A549 treated with CORT108297 at 1 μM for 4 hours (cell line): ENCODE measurements at places on chromosomes 3 and 15. TPM values are rescaled to one million over a fixed set of nuclear protein-coding genes. Genes with fewer than 3 reads are reported as not detected.

NEK10 gene
- 0.76 to 1.1 TPM (median 0.91 TPM) in 5 replicates for total RNA-seq

NANOGP8 gene
- total RNA-seq, result not detected in 5 replicates

ARMC8 gene
- total RNA-seq, result 22.2 to 29.6 TPM (median 28.5 TPM) in 5 replicates

TMEM42 gene
- 6.7 to 11.9 TPM (median 10.4 TPM) in 5 replicates for total RNA-seq

GPR149 gene
- not detected in 5 replicates for total RNA-seq

PIERCE2 gene
- total RNA-seq, result 4.3 to 4.8 TPM (median 4.6 TPM) in 5 replicates

TRPM1 gene
- not detected in 5 replicates for total RNA-seq

RNF111 gene
- 20.6 to 27.0 TPM (median 22.5 TPM) in 5 replicates for total RNA-seq

GP5 gene
- total RNA-seq, result not detected in 5 replicates

SOX14 gene
- total RNA-seq, result not detected in 5 replicates

CCDC54 gene
- not detected in 5 replicates for total RNA-seq

VEPH1 gene
- 0.13 to 0.18 TPM (median 0.16 TPM) in 4 of 5 replicates, not detected in the other for total RNA-seq

FAM107A gene
- total RNA-seq, result not detected in 5 replicates

TRIM42 gene
- not detected in 5 replicates for total RNA-seq

TUSC2 gene
- 23.3 to 43.8 TPM (median 36.8 TPM) in 5 replicates for total RNA-seq

PLCL2 gene
- 5.0 to 8.0 TPM (median 5.7 TPM) in 5 replicates for total RNA-seq

CD200R1 gene
- total RNA-seq, result 0.03 to 0.14 TPM (median 0.08 TPM) in 5 replicates

LINGO1 gene
- 8.5 to 13.7 TPM (median 9.8 TPM) in 5 replicates for total RNA-seq

TPRG1 gene
- 0.11 to 0.28 TPM (median 0.15 TPM) in 5 replicates for total RNA-seq

AADACL2 gene
- total RNA-seq, result not detected in 5 replicates

NSUN3 gene
- total RNA-seq, result 7.1 to 8.5 TPM (median 7.5 TPM) in 5 replicates

CLDN16 gene
- 0.14 TPM in 2 of 5 replicates, not detected in the others for total RNA-seq

STRIT1 gene
- total RNA-seq, result not detected in 5 replicates

PLSCR4 gene
- 4.7 to 6.5 TPM (median 5.2 TPM) in 5 replicates for total RNA-seq

PRICKLE2 gene
- 1.9 to 2.3 TPM (median 2.0 TPM) in 5 replicates for total RNA-seq

TMEM158 gene
- total RNA-seq, result 10.9 to 20.7 TPM (median 18.7 TPM) in 5 replicates

FAM81A gene
- 12.1 to 14.6 TPM (median 12.8 TPM) in 5 replicates for total RNA-seq

THSD4 gene
- 19.4 to 27.7 TPM (median 23.0 TPM) in 5 replicates for total RNA-seq

ACVR2B gene
- total RNA-seq, result 1.9 to 2.9 TPM (median 2.6 TPM) in 5 replicates

POPDC2 gene
- 0.19 to 0.32 TPM (median 0.27 TPM) in 4 of 5 replicates, not detected in the other for total RNA-seq

GXYLT2 gene
- total RNA-seq, result 0.95 to 2.2 TPM (median 1.6 TPM) in 5 replicates

SYNPR gene
- total RNA-seq, result not detected in 5 replicates

GRK7 gene
- not detected in 5 replicates for total RNA-seq

LSAMP gene
- 0.12 to 0.24 TPM (median 0.17 TPM) in 5 replicates for total RNA-seq

RGMA gene
- total RNA-seq, result 0.12 to 0.42 TPM (median 0.19 TPM) in 5 replicates

TIGIT gene
- total RNA-seq, result not detected in 5 replicates

MED12L gene
- total RNA-seq, result 0.18 to 0.67 TPM (median 0.39 TPM) in 5 replicates

ARNT2 gene
- 14.5 to 18.7 TPM (median 17.0 TPM) in 5 replicates for total RNA-seq

CIDEC gene
- 7.1 to 13.3 TPM (median 10.2 TPM) in 5 replicates for total RNA-seq

RNU5B-1 gene
- not detected in 5 replicates for total RNA-seq

SH2D7 gene
- not detected in 5 replicates for total RNA-seq

KLHL6 gene
- not detected in 5 replicates for total RNA-seq

RAB6B gene
- total RNA-seq, result 0.96 to 2.7 TPM (median 2.0 TPM) in 5 replicates

IMPG2 gene
- 0.01 TPM in 1 of 5 replicates, not detected in the others for total RNA-seq

COL7A1 gene
- 143 to 232 TPM (median 208 TPM) in 5 replicates for total RNA-seq

C2CD4A gene
- total RNA-seq, result 0.05 to 0.11 TPM (median 0.07 TPM) in 5 replicates

TMEM44 gene
- 10.1 to 12.8 TPM (median 12.3 TPM) in 5 replicates for total RNA-seq

SLC28A1 gene
- total RNA-seq, result 0.05 TPM in 2 of 5 replicates, not detected in the others

DNAJA4 gene
- 0.06 TPM in 1 of 5 replicates, not detected in the others for total RNA-seq

IL17RE gene
- 1.1 to 1.3 TPM (median 1.1 TPM) in 5 replicates for total RNA-seq

SNRPN gene
- total RNA-seq, result 97.1 to 106 TPM (median 103 TPM) in 5 replicates

UTS2B gene
- total RNA-seq, result 0.05 to 0.16 TPM (median 0.08 TPM) in 5 replicates

AP3B2 gene
- 0.57 to 0.94 TPM (median 0.74 TPM) in 5 replicates for total RNA-seq

GPR62 gene
- total RNA-seq, result not detected in 5 replicates
